ENCODE measurements at places on chromosomes 2 and 18. TPM values are rescaled to one million over a fixed set of nuclear protein-coding genes. Genes with fewer than 3 reads are reported as not detected.
A peak's percentile ranks its signal among the peaks of the same experiment; 100 is the strongest.

DNA sequence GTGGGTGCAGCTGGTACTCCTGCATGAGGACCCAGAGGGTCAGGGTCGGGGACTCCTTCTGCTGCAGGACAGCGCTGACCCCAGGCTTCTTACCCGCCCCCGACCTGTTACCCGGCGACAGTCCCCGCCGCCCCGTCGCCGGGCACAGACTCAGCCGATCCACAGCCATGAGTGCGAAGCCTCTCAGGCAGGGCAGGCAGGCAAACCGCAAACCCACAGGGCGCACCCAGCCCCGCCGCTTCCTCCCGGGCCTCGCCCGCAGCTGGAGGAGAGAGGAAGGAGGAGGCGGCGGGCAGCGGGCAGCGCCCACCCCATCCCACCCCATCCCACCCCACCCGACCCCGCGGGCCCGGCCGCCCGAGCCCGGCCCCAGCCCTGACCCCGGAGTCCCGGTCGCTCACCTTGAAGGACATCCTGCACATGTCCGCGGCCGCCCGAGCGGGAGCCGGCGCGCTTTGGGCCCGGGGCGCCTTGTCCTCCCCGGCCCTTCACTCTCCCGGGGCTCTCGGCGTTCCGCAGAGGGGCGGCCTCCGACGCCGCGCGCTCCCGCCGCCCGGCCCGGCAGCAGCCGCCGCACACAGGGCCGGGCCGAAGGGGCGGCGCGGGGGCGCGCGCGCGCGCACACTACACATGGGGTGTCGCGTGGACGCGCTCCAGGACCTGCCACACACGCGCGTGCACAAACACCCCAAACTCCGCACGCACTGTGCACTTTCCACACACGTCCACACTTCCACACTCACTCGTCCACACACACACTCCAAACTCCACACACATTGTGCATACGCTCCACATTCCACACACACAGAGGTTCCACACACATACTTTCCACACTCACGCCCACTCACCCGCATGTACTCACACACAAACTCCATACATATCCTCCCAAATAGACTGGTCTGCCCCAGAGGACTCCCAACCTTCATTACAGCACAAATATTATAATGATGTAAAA lies at the start of gene ANKRD29:
ANKRD29 (minus strand) TSS at position 603 of the 955 bp plus-strand sequence; CDS start at position 422, 181 bp downstream.
- peaks cover 26% of the 10 kb centered on the region for H3K4me1 ChIP-seq
- H3K27ac ChIP-seq = no peak within 1 kb of the TSS
- H3K27me3 ChIP-seq = peaks cover 72% of the 10 kb centered on the region
- peak; percentile 81 for DNase-seq
- peak within 1 kb of the TSS; percentile 77 for H3K4me3 ChIP-seq

DNA sequence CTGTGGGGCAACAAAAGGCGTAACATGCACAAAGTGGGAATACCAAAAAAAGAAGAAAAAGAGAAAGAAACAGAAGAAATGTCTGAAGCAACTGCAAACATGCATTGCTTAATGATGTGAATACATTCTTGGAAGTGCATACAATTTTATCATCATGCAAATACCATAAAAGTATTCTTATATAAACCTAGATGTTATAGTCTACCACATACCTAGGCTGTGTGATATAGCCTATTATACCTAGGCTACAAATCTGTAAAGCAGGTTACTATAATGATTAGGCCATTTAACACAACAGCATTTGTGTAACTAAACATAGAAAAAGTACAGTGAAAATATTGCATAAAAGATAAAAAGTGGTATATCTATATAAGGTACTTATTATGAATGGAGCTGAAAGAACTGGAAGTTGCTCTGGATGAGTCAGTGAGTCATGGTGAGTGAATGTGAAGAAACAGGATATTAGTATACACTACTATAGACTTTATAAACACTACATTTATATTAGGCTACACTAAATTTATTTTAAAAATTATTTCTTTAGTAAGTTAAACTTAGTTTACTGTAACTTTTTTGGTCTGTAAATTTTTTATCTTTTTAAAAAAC lies 319.4 kb upstream of the KCNH7 start:
- H3K36me3 ChIP-seq = no peaks in the 10 kb centered on the region
- H3K4me1 ChIP-seq = no peaks in the 10 kb centered on the region
- no peaks in the 10 kb centered on the region for H3K27me3 ChIP-seq
- DNase-seq = no peak

DNA sequence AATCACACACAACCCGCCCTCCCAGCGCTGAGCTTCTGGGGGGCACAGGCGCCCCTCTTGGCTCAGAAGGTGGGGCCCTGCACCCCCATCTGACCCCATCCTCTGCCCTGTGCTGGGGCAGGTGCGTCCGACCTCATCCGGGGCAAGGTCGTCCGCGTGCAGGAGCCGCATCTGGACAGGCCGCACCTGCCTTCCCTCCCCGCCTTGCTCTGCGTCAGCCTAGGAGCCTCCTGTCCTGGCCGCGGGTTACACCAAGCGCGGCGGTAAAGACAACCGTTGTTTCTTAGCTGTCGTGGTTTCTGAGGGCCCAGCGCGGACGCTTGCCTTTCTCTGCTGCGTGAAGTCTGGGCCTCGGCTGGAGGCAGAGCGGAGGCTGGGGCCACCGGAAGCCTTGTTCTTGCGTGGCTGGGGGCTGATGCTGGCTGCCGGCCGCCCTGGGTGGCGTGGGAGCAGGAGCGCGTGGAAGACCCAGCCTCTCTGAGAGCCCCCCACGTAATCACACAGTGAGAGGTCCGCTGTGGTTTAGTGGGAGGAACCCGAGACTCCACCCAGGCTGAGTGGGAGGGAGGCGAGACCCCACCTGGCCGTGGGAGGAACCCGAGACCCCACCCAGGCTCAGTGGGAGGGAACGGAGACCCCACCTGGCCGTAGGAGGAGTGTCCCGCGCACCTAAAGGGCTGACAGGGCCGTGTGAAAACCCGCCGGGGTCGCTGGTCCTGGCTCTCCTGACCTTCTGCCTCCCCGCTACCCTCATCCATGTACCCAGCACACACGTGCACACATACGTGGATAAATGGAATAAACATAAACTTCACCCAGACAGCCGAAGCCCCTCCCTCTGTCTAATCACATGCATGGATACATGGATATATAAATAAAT lies 51.8 kb downstream of the KCNG2 start:
- no peaks in the 10 kb centered on the region for H3K4me1 ChIP-seq
- no peak overlapping the region for H3K27ac ChIP-seq
- no peaks in the 10 kb centered on the region for H3K36me3 ChIP-seq

GRCh38 chr2:28406276-28407096 lies 13.8 kb downstream of the FOSL2 start:
- peaks cover 90% of the 10 kb centered on the region for H3K36me3 ChIP-seq
- DNase-seq = peak; percentile 88
- H3K27me3 ChIP-seq = no peaks in the 10 kb centered on the region
- peak overlapping the region; percentile 19 for H3K4me3 ChIP-seq

GRCh38 chr2:15260835-15261234 lies 300.3 kb downstream of the NBAS start:
- no peaks in the 10 kb centered on the region for H3K4me1 ChIP-seq
- H3K4me3 ChIP-seq = no peak overlapping the region
- no peak overlapping the region for H3K27ac ChIP-seq
- no peak for DNase-seq

DNA sequence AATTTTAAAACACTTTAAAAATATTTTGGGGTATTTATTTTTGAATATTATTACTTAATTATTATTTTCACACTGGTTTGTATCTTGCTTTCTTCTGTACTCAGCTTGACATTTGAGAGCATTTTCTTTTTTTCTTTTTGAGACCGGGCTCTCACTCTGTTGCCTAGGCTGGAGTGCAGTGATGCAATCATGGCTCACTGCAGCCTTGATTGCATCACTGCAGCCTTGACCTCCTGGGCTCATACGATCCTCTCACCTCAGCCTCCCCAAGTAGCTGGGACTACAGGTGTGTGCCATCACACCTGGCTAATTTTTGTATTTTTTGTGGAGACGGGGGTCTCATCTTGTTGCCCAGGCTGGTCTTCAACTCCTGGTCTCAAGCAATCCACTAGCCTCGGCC lies 79.9 kb upstream of the DLX2 start:
- no peak overlapping the region for H3K27ac ChIP-seq
- H3K4me1 ChIP-seq = peaks cover 27% of the 10 kb centered on the region
- no peak for DNase-seq
- H3K27me3 ChIP-seq = no peaks in the 10 kb centered on the region

DNA sequence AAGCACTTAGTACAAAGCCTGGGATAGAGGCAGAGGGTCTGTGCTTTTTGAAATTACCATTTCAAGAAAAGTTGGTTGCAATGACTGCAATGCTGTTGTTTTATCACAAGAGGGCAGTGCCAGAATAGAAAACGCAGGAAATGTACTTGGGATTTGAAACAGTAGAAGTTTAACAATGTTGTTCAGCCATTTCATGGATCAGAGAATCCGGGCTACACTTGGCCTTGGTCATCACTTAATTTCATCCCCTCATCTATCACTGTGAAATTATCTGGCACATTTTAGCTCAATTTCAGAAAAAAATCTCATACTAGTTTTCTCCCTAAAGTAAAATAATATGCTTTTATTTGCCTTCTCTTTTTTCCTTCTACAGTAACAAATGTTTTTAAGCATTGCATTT lies 70.8 kb downstream of the RAPGEF4 start:
- peaks cover 3% of the 10 kb centered on the region for H3K36me3 ChIP-seq
- no peak for DNase-seq
- H3K27ac ChIP-seq = no peak overlapping the region
- H3K4me3 ChIP-seq = no peak overlapping the region
- no peaks in the 10 kb centered on the region for H3K4me1 ChIP-seq

GRCh38 chr18:52605345-52605744 lies 265.3 kb downstream of the DCC start:
- no peak for DNase-seq
- no peaks in the 10 kb centered on the region for H3K4me1 ChIP-seq
- no peak overlapping the region for H3K27ac ChIP-seq
- H3K27me3 ChIP-seq = no peaks in the 10 kb centered on the region
- H3K36me3 ChIP-seq = no peaks in the 10 kb centered on the region

GRCh38 chr2:167929484-167929883 lies 317.9 kb downstream of the STK39 start:
- no peaks in the 10 kb centered on the region for H3K4me1 ChIP-seq
- H3K27ac ChIP-seq = no peak overlapping the region
- H3K36me3 ChIP-seq = no peaks in the 10 kb centered on the region
- no peak for DNase-seq
- peaks cover 6% of the 10 kb centered on the region for H3K27me3 ChIP-seq
- H3K4me3 ChIP-seq = no peak overlapping the region

FBXO36 gene
- total RNA-seq = 1.1 TPM

IRS1 gene
- total RNA-seq = 7.4 TPM

MFSD2B gene
- total RNA-seq = 0.20 TPM

ASXL3 gene
- total RNA-seq = not detected

All from activated CD4-positive, alpha-beta memory T cell treated with anti-CD3 and anti-CD28 coated beads, Interleukin-2, amount 10 ng/mL, durations not matched to agents 7 days and 5 days (primary cell).